Left lung (tissue), 14 donors: ENCODE measurements at places on chromosomes 4 and X. TPM values are rescaled to one million over a fixed set of nuclear protein-coding genes. Genes with fewer than 3 reads are reported as not detected.
A peak's percentile ranks its signal among the peaks of the same experiment; 100 is the strongest.

- DNase-seq, result no peak
These were observed 3.3 kb downstream of the STK32B start for GRCh38 chr4:5054532-5054931.

DNA sequence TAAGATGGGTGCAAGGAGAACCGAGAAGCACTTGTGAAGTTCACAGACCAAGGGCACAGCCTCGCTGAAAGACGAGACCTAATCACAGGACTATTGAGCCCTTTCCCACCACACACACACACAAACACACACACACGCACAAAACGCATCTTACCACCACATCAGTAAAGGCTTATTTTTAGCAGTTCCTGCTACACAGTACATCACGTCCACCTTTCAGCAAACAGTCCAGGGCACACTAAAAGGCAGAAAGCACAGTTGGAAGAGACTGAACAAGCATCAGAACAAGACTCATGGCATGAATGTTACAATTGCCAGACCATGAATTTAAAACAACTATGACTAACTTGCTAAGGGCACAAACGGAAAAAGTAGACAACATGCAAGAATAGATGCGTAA, 83.6 kb upstream of the MAPK10 start:
- DNase-seq, result no peak

- DNase-seq, result no peak
These were observed 117.8 kb downstream of the UCHL1 start for GRCh38 chr4:41374490-41374889.

DNA sequence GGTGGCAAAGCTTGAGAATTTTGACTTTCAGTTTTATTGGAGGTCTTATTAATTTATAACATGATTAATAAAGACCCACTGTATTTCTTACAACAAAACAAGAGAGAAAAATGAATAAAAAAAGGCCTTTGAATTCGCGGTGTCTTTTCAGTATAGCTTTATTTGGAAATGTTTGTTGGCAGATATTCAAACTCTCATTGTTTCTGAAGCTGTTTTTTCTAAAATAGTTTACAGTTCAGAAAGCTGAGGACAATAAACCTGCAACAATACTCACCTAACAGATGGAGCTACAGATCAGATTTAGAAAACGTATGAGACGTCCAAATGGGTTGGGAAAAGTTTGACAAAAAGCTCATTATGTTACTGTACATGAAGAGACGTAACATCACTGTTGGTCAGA, 2.4 kb upstream of the SPARCL1 start:
- DNase-seq, result no peak

GRCh38 chrX:28843817-28844216, 256.6 kb downstream of the IL1RAPL1 start:
- no peak for DNase-seq

- no peak for DNase-seq
These were observed 496.1 kb upstream of the DIPK2B start for GRCh38 chrX:45696736-45697135.

- DNase-seq, result no peak
These were observed 79.8 kb upstream of the SMARCAD1 start for GRCh38 chr4:94127707-94128328.

DNA sequence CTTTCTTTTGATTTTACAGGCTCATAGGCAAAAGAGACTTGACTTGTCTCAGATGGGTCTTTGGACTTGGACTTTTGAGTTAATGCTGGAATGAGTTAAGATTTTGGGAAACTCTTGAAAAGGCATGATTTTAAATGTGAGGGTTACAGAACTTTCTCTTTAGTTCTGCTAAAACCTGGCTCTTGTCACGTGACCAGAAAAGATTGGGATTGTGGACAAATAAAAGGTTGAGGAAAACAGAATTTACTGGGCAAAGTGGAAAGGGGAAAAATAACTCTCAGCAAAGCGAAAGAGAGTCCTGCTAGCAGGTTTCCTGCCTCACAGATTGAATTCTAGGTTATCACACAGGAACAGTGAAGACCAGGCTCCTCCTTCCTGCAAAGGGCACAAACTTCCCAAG, 114.0 kb downstream of the SPANXN4 start:
- no peak for DNase-seq

DNA sequence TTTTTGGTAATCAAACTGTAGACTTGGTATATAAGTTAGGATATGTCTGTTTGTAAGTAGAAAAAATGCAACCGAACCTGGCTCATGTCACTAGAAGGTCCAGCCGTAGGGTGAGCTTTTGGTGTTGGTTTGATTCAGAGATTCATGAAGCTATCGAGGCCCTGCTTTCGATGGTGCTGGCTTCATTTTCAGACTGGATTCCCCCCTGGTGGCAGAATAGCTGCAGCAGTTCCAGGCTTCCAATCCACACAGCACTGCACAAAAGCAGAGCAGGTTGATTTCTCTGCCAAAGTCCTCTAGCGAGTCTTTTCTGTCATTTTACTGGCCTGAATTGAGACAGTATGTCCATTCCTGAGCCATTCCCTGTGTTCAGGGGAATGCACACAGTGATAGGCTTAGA, 33.1 kb downstream of the PDK3 start:
- DNase-seq, result no peak

DNA sequence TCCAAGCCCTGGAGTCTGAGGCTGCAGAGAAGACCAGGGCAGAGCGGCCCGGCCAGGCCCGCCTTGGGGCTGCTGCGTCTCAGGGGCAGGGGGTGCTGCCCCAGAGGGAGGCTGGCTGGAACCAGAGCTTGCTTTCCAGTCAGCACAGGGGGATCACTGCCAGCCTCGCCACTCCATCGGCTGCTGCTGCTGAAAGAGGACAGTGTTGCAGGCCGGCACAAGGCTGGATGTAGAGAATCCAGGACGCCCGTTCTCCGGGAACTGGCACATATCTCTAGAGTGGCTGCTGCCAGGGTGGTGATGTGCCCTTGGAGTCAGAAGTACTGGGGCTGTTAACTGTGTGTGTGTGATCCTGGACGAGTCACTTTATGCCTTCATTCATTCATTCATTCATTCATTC, 31.9 kb upstream of the SORCS2 start:
- DNase-seq, result no peak

DNA sequence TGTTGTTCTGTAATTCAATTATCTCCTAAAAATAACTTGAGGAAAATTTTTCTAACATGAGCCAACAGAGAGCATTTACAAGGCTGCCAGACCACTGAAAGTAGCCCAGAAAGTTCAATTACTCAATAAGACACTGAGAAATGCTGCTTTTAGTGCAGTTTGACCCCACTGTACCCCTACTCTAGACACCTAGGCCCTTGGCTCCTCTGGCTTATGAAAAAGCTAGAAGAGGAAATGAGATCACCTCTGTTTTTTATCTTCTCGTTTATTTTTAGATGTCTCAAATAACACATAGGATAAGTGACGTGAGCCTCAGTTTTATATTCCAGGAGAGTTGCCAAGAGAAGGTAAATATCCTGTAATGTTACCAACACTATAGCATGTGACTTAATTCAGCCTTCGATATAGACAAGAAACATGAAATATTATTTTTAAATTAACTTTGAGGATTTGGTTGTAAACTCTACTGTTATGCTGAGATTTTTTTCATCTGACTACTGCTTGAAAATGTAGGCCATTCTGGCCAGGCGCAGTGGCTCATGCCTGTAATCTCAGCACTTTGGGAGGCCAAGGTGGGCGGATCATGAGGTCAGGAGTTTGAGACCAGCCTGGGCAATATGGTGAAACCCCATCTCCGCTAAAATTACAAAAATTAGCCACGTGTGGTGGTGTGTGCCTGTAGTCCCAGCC, 24.4 kb downstream of the TNIP3 start:
- peak; percentile 5 for DNase-seq

GRCh38 chr4:1060621-1061020, 49.2 kb downstream of the FGFRL1 start:
- DNase-seq, result no peak

GRCh38 chrX:9240956-9241355, 207.0 kb upstream of the FAM9B start:
- DNase-seq, result no peak

DNA sequence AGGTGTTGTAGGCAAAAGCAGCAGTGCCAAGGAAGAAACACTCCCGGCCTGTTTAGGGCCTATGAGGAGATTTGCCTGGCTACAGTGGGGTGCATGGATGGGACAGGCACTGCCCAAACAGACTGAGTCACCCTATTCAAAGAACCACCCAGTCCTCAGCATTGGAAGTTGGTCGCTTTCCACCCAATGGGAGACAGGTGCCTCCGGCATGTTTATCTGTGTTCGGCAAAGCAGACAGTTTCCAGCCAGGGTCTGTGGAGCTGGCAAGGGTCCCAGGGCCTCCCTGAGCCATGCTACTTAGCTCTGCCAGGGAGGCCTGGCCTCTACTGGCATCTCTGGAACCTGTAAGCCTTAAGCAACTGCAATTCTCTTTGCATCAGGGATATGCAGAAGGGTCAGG, 165.1 kb upstream of the ATP6AP2 start:
- DNase-seq, result no peak

DNA sequence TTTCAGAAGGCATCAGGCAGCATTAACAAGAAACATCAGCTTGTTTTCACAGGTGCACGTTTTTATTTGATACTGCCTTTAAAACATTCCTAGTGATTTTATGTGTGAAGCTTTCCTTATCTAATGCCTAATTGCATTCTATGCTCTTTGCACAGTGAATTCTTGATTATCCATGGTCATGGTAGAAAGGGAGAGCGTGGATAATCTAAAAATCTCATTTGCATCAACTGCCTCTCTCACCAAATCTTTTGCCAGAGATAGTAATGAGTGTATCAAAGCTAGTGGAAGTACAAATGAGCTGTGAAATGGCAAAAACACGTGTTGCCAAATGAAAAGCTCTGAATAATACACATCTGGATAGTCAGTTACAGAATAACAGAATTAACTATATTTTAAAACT, 170.5 kb downstream of the NAA11 start:
- no peak for DNase-seq

DNA sequence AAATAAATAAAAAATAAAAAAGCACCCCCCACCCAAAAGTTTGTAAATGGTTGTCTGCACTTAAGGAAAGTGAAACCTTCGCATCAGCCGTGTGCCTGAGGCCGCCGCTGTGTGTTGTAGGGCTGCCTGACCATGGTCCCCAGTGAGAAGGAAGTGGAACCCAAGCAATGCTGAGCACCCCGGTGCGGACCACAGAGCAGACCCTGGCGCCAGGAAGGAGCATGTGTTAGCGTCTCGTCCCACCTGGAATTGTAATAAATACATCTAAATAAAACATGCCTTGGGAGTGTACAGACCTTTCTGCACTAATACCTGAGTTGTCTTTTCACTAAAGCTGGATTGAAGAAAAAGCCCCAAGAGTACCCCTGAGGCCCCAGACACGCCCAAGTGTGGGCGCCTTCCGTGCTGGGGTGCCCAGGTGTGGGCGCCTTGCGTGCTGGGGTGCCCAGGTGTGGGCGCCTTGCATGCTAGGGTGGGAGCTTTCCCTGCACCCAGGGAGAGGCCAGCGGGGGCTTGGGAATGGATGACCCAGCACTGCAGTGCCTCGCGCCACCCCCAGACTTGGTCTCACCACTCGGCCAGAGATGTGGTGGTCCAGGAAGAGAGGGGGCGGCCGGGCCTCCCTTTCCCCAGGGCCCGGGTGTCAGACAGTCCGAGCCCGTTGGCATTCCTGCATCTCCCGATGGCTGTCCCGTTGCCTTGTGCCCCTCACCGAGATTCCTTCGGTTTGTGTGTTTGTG, 33.7 kb downstream of the HTT-AS start:
- no peak for DNase-seq

- DNase-seq, result no peak
These were observed 98.3 kb downstream of the STOX2 start for GRCh38 chr4:184003433-184003832.

GRCh38 chr4:107155366-107155765, 119.3 kb upstream of the DKK2 start:
- no peak for DNase-seq

- no peak for DNase-seq
These were observed 38.1 kb downstream of the MID1 start for GRCh38 chrX:10582215-10582733.

- no peak for DNase-seq
These were observed 161.5 kb upstream of the GATB start for GRCh38 chr4:151922306-151922705.

PNPLA4 gene
- 16.4 TPM for polyA plus RNA-seq

COL4A5 gene
- 203 TPM for polyA plus RNA-seq

PCDH18 gene
- polyA plus RNA-seq, result 120 TPM

LUZP4 gene
- polyA plus RNA-seq, result not detected

CXCL1 gene
- 2.4 TPM for polyA plus RNA-seq

RENBP gene
- polyA plus RNA-seq, result 7.0 TPM
